ENCODE measurements at places on chromosomes 7 and 10.

DNA sequence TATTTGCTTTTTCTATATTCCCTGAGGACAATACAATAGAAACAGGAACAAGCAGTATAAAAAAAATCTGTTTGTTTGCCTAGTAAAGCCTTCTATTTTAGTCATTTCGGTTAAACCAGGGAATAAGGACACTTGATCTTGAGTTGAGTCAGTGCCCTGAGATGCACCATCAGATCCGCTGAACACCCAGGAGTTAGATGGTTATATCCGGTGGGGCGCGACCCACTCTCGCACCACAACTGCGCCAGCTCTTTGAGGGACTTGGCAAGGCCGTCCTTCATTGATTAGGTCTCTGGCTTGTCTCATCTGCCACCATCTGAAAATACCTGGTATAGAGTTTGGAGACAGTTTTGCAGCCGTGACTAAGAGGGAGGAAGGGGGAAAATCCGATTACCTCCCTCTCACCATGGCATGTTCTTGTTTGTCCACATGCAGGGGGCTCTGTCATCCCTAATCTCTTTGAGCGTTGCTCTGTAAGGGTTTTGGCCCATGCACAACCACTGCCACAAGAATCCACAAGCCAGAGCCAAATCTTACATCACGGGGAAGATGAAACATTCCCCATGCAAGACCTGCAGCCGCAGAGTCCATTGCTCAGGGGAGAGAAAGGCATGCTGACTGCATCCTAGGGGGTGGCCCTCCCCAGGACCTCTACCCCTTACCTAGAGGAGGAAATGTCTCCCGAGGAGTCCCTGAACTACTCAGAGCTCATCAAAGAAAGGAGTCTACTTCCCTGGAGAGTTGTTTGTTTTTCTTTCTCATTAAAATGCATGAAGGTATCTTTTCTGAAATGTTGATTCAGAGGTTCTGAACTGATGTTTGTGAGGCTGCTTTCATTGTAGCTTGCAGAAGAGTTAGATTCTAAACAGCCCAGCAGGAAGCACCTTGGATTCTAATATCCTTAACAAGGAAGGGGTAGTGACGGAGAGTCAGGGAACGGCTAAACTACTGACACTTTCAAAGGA lies 101.6 kb upstream of the FAM171A1 start:
- DNase-seq: no peak

GRCh38 chr7:26441002-26441521 lies 149.4 kb downstream of the SNX10 start:
- no peak for DNase-seq

GRCh38 chr10:130929422-130930325 lies 381.8 kb downstream of the TCERG1L start:
- no peak for DNase-seq

DNA sequence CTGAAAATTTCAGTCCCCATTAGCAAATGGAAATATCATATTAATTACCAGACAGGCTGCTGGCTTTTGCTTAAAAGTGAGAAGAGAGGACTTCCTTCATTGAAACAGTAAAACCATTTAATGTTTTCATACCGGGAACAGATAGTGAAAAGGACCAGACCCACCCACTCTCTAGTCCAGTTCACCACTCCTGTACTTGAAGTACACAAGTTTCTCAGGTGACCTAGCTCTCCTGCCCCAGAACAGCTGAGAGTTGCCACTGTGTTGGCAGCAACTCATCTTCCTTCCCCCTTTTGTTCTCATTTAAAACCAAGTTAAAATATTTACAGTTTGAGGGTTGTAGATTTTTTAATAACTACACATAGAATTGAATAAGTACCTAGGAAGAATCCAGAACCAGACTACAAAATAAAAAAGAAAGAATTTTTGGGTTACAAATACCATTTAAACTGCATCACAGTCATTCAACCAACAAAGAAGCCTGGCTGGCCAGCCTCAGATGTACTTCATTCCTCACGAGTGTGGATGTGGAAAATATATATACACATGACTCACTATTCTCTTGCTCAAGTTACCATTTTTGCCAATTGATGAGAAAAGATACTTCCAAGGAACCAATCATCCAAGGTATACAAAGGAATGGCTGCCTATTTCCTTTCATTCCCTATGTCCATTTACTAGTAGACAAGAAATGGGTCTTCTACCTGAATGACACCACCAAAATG lies 68.1 kb downstream of the VPS41 start:
- DNase-seq: no peak

- DNase-seq: no peak
Observed at GRCh38 chr7:94298943-94299342, 95.8 kb upstream of the COL1A2 start.

DNA sequence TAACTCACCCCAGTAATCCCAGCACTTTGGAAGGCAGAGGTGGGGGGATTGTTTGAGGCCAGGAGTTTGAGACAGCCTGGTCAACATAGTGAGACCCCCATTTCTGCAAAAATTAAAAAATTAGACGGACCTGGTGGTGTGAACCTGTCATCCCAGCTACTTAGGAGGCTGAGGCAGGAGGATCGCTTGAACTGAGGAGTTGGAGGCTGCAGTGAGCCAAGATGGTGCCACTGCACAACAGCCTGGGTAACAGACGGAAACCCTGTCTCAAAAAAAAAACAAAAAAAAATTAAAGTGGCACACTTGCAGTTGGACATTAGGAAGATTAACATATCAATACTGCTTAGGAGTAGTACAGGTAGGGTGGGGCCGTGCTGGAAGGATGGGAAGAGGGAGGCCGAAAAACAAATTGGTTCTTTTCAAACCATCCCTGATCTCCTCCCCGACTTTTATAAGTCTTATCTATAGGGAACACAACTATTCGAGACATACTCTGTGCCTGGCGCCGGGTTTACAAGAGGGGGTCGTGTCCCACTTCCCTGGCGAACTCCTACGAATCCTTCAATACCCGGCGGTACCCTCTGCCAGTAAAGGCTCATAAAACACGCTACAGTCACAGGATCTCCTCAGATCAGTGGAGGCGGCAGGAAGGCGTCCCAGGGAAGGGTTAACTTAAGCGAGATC lies 628 bp downstream of the TAF6 start:
- DNase-seq: no peak

DNA sequence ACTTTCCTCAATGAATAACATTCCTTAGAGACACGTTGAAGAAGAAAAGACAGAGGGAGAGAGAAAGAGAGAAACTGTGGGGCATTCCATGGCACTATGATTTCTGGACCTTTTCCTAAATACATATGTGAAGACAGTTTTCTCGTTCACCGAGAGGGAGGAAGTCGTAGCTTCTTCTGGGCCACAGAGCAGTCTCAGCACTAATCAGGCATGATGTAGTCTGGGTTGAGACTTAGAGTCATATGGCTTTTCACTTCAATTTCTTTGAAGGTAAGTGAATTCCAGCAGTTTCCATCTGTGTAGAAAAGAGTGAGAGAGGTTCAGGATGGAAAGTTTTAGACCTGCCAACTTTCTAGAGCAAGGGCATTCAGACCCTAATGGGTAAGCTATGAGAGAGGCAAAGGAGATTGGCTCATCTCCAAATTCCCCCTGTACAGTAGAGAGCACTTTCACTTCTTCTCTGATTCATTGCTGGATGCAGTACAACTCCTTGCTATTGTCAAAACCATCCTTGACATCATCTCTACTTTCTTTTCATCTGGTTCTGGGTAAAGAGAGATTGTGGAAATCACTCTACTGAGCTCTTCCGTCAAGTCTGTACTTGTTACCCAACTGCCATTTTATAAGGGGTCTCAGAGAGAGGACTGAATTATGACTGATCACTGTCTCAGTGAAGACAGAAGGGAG lies 31.5 kb upstream of the OR9A4 start:
- no peak for DNase-seq

DNA sequence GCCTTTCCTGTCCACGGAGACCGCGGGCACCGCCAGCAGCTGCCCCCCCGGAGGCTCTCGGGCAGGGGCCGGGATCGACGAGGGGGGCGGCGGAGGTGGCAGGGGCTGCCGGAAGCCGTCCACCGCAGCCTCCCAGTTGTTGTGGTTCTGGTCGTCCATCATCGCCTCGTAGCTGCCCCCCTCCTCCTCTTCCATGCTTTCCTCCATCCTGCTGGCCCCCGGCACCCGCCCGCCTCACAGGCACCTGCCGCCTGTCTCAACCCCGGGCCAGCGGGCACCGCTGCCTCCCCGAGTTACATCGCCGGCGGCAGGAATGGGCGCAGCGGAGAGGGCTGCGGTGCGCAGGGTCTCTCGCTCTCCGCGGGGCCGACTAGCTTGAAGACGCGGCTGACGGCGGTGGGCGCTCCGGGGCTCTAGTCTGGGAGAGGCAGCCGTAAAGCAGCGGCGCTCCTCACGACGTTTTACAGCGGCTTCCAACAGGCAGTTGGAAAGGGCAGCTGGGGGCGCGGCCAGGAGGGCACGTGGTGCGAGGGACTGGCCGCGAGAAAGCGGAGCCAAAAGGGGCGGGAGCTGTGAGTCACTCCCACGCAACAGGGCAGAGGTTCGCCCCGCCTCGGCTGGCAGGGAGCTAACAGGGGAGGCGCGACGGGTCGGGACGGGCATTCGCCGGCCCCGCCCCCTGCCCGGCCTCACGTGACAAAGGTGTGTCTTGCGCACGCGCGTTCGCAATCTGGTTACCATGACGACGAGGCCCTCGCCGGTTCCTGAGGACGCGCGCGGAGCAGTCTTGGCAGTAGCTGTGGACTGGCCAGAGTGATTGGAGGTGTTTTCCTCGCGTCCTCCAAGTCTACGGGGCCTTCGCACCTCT lies at the start of gene CACUL1:
Gene CACUL1, minus strand, starts transcription at position 415 of the 868 bp plus-strand sequence. Its CDS starts 208 bp downstream, at position 207.
- DNase-seq: peak; percentile 88

- no peak for DNase-seq
Observed at GRCh38 chr7:128919881-128920799, 9.6 kb upstream of the KCP start.
